ENCODE measurements at places on chromosomes 2 and 18.

GRCh38 chr2:39787950-39788349 lies 8.9 kb upstream of the THUMPD2 start:
- DNase-seq = no peak

DNA sequence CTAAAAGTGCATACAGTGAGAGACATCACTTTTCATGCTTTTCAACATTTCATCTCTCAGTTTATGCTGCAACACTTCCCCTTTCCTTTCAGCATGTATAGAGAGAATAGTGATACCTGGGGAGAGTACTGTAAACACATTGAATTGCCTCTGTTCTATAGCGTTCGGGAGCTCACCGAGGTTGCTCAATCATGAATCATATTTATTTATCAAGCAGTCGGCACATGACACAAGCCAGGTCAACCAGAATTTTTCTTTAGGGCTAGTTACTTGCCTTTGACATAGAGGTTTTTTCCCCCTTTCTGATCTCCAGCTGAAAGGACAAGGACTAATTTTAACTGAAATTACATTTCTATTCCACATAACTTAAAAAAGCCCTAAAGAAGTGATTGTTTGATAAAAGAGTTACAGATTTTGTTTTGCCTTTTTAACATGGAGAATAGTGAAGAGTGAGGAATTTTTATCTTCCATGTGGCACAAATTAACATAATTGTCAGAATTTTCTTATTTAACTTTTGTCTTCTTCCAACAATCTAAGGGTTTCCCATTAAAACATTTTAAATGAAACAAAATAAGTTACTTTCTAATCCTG lies 690.9 kb upstream of the TMEFF2 start:
- DNase-seq = no peak

DNA sequence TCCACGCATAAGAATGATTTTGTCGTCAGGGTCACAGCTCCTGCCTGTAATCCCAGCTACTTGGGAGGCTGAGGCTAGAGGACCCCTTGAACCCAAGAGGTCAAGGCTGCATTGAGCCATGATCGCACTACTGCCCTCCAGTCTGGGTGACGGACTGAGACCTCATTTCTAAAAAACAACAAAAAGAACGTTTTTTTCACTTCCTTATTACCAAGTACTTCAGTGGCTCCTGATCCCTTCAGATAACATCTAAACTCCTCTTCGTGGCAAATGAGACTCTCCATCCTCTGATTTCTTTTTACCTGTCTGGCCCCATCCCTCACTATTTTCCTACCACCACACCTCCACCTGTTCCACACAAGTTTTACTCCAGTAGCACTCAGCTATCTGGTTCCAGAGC lies 105.4 kb upstream of the TLK1 start:
- DNase-seq = no peak

DNA sequence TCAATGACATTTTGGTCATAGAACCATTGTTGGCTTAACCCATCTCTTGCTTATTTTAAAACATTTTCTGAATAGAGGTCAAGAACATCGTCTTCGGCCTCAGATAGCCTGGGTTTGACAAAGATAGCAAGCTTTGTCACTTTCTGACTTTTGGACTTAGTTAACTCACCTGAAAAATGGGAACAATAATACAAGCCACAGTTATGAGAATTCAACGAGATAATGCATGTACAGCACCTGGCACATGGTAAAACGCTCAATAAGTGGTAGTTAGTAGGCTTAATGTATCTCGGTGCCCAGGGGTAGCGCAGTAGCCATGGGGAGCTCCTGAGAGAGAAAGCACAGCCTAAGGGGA lies 446 bp upstream of the COPS7B start:
- no peak for DNase-seq

DNA sequence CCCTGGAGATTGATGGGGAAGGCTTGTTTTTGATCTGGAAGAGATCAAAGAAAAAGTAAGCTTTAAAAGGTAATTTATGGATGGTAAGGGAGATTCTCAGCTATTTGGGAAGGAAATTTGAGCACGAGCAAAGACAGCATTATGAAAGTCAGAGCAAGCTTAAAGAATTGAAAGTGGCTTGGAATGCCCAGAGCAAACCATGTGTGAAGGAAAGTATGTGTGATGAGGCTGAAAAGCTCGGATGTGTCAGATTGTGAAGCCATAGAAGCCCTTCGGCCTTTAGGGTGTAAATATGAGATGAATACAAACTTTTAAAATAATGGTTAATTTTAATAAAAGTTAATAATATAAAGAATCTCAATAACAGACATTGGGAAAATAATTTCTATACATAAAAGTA lies 377.4 kb upstream of the DSEL start:
- no peak for DNase-seq

DNA sequence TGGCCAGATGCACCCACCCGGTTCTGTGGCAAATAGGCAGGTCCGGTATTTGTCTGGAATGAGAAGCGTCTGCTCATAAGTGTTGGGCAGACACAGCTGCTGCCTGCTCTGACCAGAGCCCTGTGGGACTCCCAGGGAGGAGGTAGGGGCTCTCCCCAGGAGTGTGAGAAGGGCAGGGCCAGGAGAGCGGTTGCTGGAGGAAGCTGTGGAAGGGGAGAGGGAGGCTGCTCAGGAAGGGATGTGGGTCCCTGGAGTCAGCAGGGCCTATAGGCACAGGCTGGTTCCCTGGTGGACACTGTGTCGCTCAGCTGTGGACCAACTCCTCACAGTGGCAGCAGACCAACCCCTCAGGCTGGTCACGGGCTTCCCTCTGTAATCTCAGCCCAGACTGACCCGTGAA lies 109.2 kb downstream of the DYSF start:
- DNase-seq = no peak

GRCh38 chr2:8452296-8452695 lies 229.6 kb upstream of the ID2 start:
- no peak for DNase-seq

GRCh38 chr2:203811491-203812221 lies 55.9 kb upstream of the CTLA4 start:
- DNase-seq = peak; percentile 97

DNA sequence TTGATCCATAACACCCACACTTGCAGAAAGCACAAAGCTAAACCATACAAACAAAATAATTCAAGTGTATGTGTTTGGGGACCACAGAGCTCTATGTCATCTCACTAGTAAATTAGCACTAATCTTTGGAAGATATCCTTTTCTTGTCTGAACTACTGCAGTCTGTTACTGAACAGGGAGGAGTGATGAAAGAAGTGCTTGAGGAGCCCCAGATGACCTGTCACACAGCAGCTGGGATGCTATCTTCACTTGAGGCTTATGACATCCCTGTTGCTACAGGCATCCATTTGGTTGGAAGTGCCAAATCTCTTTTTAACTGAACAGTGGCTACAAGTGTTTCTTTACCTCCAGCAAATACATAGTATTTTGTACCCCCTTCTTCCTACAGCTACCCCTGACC lies 386.3 kb upstream of the CHAC2 start:
- DNase-seq = no peak

GRCh38 chr2:64338910-64339500 lies 115.0 kb upstream of the LGALSL start:
- DNase-seq = peak; percentile 44

- no peak for DNase-seq
These were observed 15.8 kb downstream of the INPP5D start for GRCh38 chr2:233075966-233076339.

DNA sequence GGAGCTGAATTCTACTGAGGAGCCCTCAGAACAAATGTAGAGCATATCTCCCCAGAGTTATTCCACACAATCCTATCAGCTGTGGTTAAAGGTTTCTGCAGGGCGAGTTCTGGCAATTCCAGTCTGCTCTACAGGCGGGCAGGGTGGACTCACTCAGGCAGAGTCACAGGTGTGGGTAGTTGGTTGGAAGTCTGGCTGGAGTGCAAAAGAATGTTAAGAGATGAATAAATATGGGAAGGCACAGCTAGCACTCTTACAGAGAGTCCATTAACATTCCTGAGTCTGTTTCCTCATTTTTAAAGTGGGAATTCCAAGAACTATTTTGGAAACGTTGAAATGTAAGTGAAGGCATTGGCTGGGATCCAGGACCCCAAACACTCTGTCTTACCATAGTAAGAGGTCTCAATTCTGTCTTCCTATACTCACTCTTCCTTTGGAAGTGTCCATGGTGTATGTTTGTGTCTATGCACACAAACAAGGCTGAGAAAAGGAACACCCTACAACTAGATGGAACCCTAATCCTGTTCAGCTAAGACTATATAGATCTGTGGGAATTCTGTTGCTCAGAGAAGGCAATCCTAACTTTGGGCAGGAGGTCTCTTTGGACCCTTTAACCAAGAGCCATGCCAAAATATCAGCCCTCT lies 63.3 kb upstream of the AQP4 start:
- DNase-seq = no peak

DNA sequence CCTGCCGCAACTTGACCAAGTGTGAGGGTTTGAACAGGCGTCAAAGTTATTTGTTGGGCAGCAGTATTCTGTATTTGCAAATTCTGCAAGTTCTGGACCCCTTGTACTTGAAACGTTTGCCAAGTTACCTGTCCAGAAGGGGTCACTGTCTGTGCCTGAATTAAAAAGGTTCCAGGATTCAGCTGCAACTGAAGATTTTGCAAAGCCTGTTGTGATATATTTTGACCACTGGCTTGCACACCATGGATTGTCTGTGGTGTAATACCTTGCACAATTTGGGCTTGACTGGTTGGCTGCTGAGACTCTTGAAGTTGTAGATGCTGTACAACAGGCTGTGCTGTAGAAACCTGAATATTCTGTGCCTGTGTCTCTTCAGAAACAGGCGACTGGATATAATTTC lies 10.2 kb downstream of the SP3 start:
- DNase-seq = no peak

GRCh38 chr2:134522496-134523455 lies 196.0 kb downstream of the TMEM163 start:
- no peak for DNase-seq

GRCh38 chr18:76410660-76411417 lies 84.2 kb downstream of the ZNF516 start:
- DNase-seq = no peak

DNA sequence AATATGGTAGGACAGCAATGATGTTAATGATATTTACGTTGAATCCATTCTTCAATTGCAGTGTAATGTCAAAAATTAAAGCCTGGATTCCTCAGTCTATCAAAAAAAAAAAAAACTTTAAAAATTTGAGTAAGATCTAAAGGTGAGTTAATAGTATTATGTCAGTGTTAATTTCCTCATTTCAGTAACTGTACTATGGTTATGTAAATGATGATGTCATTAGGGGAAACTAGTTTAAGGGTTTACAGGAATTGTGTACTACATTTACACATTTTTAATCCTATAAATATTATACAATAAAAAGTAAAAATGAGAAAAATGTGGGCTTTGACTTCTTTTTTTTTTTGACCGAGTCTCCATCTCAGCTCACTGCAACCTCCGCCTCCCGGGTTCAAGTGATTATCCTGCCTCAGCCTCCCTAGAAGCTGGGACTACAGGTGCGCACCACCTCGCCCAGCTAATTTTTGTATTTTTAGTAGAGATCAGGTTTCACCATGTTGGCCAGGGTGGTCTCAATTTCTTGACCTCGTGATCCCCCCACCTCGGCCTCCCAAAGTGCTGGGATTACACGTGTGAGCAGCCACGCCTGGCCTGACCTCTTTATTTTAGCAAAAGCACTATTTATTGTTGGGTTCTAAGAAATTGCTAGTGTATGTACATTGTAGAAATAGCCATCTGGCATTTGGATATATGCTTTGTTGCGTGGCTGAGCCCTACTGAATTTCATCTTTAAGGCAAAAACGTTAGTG lies 106.5 kb downstream of the XIRP2 start:
- no peak for DNase-seq

Data from M059J (cell line).